ENCODE measurements at places on chromosomes 13 and 19. TPM values are rescaled to one million over a fixed set of nuclear protein-coding genes. Genes with fewer than 3 reads are reported as not detected.

The FGF9 gene
- total RNA-seq = 2.0 TPM

The APC2 gene
- 0.24 TPM for total RNA-seq

GRCh38 chr19:37988758-37989635, 82.0 kb downstream of the SIPA1L3 start:
- no peak for DNase-seq

GRCh38 chr13:23098161-23098907, 82.4 kb upstream of the SGCG start:
- no peak for DNase-seq

DNA sequence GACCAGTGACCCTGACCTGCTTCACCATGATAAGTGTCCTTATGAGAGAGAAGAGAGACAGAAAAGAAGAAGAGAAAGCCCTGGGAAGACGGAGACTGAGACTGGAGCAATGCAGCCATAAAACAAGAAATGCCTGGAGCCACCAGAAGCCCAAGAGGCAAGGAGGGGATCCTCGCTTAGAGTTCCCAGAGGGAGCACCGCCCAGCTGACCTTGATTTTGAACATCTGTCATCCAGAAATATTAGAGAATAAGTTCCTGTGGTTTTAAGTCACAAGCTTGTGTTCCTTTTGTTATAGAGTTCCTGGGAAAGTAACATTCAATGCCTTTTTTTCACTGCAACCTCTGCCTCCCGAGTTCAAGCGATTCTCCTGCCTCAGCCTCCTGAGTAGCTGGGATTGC, 20.2 kb downstream of the CERS1 start:
- DNase-seq = no peak

DNA sequence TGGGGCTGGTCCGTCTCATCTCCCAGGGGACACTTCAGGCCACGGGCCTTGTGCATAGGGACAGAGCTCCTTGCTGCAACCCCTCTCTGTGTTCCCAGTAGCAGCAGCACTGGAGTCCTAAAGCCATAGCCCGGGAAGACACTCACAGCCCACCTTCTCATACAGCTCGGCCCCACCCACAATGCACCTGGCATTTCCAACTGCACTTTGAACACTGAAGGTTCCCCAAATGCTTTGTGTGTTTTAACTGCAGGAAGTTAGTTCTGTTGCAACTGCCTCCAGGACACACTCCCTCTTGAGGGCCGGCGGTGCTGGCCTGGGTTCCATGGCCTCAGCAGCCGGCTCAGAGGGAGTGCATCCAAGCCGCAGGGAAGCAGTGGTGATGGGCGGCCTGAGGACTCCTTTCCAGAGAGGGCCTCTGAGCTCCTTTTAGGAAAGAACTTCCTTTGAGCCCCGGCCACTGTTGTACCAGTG, 22.7 kb upstream of the TMEM255B start:
- DNase-seq = no peak

GRCh38 chr19:32828643-32829344, 40.8 kb downstream of the SLC7A9 start:
- DNase-seq = no peak

DNA sequence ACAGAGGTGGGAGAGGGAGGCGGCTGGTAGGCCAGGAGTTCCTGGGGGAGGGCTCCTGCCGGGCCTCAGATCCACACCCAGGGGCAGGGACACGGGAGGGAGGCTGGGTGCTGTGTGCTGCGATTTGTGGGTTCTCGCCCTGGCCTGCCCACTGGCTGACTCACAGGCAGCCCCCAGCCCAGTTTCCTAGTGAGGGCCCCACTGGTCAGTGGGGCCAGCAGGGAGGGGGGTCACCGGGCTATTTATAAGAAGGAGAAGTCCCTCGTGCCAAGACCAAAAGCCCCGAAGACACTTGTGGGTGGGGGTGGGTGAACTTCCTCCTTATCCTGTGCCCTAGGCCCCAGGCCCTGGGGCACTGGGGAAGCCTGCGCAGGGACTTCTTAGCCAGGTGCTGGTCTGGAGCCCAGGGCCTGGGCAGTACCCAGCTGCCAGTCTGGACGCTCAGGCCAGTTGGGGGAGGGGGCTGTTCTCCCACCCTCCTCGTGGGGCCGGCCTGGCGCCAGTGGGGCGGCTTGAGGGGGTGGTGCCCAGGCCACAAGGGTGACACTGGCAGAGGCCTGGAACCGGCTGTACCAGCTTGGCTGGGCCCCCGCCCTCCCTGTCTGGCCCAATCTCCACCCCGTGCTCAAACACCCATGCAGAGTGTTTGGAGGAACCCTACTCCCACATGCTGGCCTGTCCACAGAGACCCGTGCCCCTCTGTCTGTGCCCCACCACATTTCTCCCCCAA, 5.0 kb upstream of the JUNB start:
- no peak for DNase-seq

The ADGRE1 gene
- not detected for total RNA-seq

DNA sequence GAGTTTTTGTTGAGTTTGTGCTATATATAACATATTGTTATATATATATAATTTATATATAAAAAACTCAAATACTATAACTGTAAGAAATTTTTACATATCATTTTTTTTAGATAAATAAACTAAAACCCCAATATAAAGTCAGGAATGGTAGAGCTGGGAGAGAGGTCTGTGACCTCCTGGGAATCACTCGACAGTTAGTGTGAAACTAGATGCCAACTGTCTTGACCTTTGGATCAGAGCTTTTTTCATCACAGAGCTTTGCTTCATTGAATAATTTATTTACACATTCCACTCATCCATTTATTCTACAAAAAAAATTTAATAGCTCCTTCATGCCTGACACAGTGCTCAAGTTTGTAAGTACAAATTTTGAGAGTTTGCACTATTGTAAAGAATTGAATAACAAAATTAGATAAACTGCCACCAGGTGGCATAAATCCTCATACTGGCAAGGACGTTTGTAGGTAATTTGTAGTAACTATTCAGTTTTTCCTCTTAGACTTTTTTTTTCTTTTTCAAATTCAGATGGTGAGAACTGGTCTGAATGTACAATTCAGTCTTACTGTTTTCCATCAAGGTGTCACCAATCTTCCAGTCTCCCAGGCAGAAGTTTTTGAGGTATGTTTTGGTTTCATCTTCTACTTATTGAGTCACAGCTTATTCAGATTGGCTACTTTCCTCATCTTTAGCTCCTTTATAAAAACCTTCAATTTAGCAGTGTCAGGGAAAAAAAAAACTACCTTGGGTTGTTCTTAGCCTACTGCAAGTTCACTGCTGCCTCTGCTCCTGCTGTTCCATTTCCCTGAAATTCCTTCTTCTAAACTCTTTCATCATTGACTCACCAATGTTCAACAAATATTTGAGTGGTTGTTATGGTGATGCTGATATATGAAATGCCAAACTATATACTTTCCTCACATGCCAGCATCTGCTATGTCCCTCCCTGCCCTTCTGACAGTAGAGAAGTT, 28.7 kb downstream of the LACC1 start:
- DNase-seq = peak; percentile 73

The ALOX5AP gene
- 3.3 TPM for total RNA-seq

DNA sequence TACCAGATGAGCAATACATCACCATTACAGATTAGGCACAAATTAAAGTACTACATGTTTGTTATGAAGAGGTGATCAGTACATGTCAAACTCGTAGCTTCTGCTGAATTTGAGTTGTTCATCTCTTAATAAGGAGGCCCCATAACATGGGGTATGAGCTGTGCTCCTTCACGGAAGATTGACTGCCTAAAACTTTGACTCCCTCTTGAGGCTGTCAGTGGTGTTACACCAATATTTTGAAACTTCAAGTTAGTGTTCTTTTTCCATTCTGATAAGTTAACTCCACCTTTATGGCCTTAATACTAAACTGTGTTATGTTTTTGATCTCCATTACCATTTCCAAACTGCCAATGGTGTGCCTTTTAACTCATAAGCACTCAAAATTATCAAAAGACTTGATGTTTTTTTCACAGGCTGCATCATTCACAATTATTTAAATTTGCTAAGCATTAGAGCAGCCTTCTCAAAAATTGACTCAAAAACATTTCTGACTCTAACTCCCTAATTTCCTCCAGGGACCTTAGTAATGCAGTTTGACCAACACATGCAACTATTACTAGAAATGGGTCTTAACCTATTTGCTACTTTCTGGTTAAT, 1591.5 kb downstream of the PCDH9 start:
- peak; percentile 60 for DNase-seq

- DNase-seq = no peak
These were observed 23.4 kb upstream of the SLITRK1 start for GRCh38 chr13:83905641-83906040.

DNA sequence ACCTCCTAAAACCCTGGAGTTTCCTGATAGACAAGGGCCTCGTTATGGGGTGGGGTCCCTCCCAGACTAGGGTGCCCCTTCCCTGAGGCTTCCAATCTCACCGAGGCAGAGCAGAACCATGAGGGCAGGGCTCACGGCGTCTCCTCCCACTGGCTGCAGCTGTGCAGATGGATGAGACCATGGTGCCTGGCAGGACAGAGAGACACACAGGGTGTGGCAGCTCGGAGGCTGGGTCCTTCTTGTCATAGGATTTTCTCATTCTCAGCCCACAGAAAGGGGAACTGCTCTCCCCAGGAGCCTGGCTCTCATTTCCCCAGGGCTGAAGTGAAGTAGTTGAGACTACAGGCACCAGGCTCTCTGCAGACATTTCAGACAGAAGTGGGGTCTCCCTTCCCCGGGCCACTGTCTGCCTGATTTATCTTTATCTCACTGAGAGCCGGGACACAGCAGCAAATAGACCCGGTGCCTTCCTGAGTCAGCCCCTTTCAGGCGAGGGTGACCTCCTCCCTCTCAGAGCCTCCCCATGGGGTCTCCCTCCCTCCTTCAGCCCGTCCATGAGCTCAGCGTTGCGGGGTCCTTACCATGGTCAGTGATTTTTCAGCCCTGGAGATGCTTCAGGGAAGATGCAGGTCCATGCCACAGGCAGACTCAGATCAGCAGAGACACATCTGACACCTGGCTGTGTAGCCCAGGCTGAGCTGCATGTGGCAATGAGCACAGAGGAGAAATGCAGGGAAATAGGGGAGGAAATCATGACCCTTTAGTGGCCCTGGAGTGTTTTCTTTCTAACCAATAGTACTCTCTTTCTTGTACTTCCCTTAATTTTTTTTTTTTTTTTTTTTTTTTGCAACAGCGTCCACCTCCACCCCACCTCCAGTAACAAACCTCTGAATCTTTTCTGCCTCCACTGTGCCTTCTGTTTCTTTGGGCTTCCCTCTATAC, at the start of gene LILRA5:
Gene LILRA5, minus strand, starts transcription at position 731 of the 942 bp plus-strand sequence. Its CDS starts 147 bp downstream, at position 584.
- DNase-seq = no peak
